Mesothelial cell of epicardium (in vitro differentiated cells): ENCODE measurements at places on chromosomes 1 and 21.
A peak's percentile ranks its signal among the peaks of the same experiment; 100 is the strongest.

DNA sequence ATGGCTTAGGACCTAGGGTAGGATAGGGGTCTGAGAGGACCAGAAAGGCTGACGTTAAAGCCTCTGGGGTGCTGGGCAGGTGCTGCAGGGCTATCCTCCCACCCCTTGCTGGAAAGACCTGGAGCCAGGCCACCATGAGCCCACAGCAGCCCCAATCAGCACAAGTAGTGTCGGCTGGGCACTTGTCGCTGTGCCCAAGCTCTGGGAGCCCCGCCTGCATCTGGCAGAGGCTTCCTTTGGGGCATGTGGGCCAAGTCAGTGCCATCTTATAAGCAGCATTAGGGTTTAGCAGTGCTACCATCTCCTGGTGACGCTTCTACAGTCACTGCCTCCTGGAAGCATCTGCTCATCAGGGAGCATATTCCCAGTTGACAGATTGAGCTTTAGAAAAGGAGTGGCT is 31.3 kb downstream of the MAN1C1 start:
- no peaks in the 10 kb centered on the region for H3K36me3 ChIP-seq
- peaks cover 2% of the 10 kb centered on the region for H3K4me1 ChIP-seq
- DNase-seq = no peak
- peaks cover 14% of the 10 kb centered on the region for H3K27me3 ChIP-seq
- no peak overlapping the region for H3K4me3 ChIP-seq

- peaks cover 15% of the 10 kb centered on the region for H3K4me1 ChIP-seq
- H3K27ac ChIP-seq = peak overlapping the region; percentile 44
- no peak overlapping the region for H3K4me3 ChIP-seq
- no peaks in the 10 kb centered on the region for H3K27me3 ChIP-seq
These were observed 20.6 kb downstream of the TRAF5 start for GRCh38 chr1:211347077-211347844.

DNA sequence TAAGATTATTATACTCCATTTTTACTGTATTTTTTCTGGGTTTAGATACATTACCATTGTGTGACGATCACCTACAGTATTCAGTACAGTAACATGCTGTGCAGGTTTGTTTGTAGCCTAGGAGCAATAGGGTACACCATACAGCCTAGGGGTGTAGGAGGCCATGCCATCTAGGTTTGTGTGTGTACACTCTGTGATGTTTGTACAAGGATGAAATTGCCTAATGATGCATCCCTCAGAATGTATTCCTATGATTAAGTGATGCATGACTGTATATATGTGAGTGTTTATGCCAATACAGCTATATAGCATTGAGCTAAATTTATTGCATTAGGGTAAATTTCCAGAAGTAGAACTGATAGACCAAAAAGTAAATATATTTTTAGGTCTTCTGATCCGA is 23.3 kb downstream of the TUFT1 start:
- DNase-seq = no peak
- no peak overlapping the region for H3K27ac ChIP-seq
- H3K36me3 ChIP-seq = peaks cover 24% of the 10 kb centered on the region
- no peak overlapping the region for H3K4me3 ChIP-seq

DNA sequence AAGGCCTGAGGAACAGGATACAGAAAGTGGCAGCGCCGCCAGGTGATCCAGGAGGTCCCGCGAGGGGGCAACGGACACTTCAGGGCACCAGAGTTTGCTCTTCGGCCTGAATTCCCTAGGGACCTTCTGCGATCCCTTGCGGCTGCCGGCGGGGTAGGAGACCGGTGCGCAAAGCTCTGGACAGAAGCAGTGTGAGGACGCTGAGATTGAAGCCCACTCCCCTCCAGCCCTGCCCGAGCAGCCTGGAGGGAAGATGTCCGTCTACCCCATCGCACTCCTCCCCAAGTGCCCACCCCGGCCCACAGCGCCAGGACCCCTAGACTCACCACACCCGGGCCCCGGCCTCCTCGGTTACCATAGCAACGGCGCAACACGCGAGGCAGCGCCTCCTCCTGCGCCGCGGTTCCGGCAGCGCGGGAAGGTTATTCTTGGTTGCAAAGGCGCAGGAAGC is at the start of gene ANKRD45:
Gene ANKRD45 (minus strand): TSS at position 361 of the 451 bp plus-strand sequence. CDS start 10,433 bp downstream, outside the sequence.
- peaks cover 15% of the 10 kb centered on the region for H3K27me3 ChIP-seq
- DNase-seq = no peak
- no peak within 1 kb of the TSS for H3K27ac ChIP-seq
- H3K4me1 ChIP-seq = no peaks in the 10 kb centered on the region

GRCh38 chr1:55816456-55817426 is 601.6 kb upstream of the USP24 start:
- no peak for DNase-seq
- no peaks in the 10 kb centered on the region for H3K27me3 ChIP-seq
- peak overlapping the region; percentile 50 for H3K27ac ChIP-seq
- no peaks in the 10 kb centered on the region for H3K36me3 ChIP-seq

- H3K36me3 ChIP-seq = no peaks in the 10 kb centered on the region
- peak overlapping the region; percentile 52 for H3K27ac ChIP-seq
- H3K4me1 ChIP-seq = peaks cover 43% of the 10 kb centered on the region
- DNase-seq = no peak
- no peak overlapping the region for H3K4me3 ChIP-seq
- no peaks in the 10 kb centered on the region for H3K27me3 ChIP-seq
These were observed 83.0 kb downstream of the MAN1C1 start for GRCh38 chr1:25699500-25700143.

DNA sequence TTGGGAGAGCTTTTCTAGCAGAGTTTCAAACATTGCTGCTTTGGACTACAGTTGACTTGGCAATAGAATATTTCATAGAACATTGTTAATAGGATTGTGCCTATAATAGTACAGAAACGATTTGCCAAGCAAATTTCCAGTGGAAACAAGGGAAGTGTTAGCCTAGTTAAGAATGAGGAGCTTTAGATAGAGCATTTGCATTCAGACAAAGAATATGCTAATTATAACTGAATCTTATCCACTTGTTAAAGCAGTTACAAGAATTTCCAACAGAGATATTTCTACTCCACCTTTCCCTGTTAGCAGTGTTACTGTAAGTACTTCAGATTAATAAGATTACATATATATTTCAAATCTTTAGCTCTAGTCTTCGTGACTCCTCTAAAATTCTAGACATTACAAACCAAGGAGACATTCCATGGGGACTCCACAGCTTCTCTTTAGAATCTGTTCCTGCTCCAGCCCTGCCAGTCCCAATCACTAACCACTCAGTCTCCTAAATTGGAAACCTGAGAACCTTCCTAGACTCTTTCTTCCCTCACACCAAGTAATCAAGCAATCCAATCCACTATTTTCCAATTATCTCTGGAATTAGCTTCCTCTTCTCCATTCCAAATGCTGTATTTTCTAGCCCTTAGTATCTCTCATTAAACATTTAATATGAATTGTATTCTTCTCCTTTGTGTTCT is 141.8 kb upstream of the PBX1 start:
- H3K4me3 ChIP-seq = no peak overlapping the region
- no peaks in the 10 kb centered on the region for H3K27me3 ChIP-seq
- no peak overlapping the region for H3K27ac ChIP-seq
- no peak for DNase-seq

- H3K27ac ChIP-seq = no peak overlapping the region
- H3K27me3 ChIP-seq = no peaks in the 10 kb centered on the region
- H3K4me1 ChIP-seq = peaks cover 8% of the 10 kb centered on the region
- DNase-seq = no peak
These were observed 39.6 kb downstream of the KIF1B start for GRCh38 chr1:10249808-10250457.

- DNase-seq = no peak
- no peaks in the 10 kb centered on the region for H3K36me3 ChIP-seq
- H3K27me3 ChIP-seq = peaks cover 4% of the 10 kb centered on the region
- H3K27ac ChIP-seq = no peak overlapping the region
- no peaks in the 10 kb centered on the region for H3K4me1 ChIP-seq
- no peak overlapping the region for H3K4me3 ChIP-seq
These were observed 9.3 kb upstream of the DPYD start for GRCh38 chr1:97929874-97930851.

- peaks cover 47% of the 10 kb centered on the region for H3K4me1 ChIP-seq
- H3K27ac ChIP-seq = no peak overlapping the region
- H3K27me3 ChIP-seq = no peaks in the 10 kb centered on the region
- no peak overlapping the region for H3K4me3 ChIP-seq
- no peak for DNase-seq
These were observed 38.0 kb downstream of the PRRX1 start for GRCh38 chr1:170701962-170702361.

DNA sequence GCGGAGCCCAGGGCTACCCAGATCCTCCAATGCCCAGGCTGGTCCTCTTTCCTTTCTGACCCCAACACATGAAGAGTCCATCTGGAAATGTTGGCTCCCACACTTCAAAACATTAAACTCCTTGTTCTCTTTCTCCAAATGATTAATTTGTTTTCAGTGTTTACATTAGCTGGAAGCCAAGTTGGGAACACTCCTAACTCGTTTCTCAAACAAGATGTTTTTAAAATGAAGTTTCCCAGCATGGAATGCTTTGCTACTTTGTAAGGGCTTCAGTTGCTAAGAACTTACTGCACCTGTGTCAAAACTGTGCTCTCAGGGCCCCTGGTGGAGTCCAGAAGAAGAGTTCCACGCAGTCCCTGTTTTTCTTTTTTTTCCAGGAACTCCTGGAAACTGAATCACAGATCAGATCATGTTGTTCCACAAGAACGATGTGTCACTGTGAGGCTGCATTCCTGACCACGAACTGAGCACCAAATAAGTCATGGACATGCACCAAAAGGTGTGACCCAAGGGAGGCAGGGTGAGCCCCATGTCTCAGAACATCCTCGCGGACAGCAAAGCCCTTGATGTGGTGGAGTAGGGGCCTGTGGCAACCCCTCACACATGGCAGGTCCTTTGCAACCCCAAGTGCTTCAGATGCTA is 257.3 kb downstream of the KCNJ6 start:
- no peaks in the 10 kb centered on the region for H3K36me3 ChIP-seq
- peaks cover 15% of the 10 kb centered on the region for H3K27me3 ChIP-seq
- H3K4me1 ChIP-seq = peaks cover 19% of the 10 kb centered on the region
- no peak overlapping the region for H3K4me3 ChIP-seq
- H3K27ac ChIP-seq = peak overlapping the region; percentile 48

DNA sequence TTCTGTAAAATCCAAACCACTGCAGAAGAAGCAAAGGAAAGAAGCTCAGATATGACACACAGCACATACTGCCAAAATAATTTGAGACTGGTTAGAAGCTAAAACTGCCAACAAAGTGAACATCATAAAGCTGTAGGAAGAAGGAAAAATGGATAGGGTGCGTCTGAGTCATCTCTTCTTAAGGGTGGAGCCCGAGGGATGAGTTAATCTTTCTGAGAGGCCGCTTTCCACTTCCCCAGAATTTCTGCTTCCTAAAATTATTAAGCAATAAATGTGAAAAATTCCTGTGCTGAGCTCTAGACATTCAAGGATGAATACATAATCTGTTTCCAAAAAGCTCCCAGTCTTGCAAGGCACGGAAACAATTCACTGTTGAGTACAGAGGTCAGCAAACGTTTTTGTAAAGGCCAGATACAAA is 20.1 kb downstream of the PPT1 start:
- H3K4me3 ChIP-seq = no peak overlapping the region
- H3K4me1 ChIP-seq = no peaks in the 10 kb centered on the region
- peaks cover 32% of the 10 kb centered on the region for H3K36me3 ChIP-seq
- DNase-seq = no peak
- no peaks in the 10 kb centered on the region for H3K27me3 ChIP-seq

DNA sequence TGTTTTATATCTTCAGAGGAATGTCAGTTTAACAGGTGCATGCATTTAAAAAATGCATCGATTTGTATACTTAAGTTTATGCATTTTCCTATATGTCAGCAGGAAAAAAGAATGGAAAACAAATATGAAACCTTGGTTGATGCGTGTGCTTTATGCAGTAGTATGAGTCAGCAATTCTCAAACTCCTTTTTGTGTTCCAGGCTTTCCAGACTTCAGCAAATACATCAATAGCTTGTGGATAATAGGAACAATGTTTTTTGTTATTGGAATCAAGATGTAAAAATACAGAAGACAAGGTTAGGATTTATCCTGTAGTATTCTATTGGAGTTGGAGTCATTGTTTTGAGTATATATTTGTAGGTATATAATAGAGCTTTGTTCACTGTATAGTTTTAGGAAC is 45.2 kb downstream of the CHODL start:
- H3K27me3 ChIP-seq = peaks cover 15% of the 10 kb centered on the region
- H3K4me3 ChIP-seq = no peak overlapping the region
- no peak for DNase-seq
- peaks cover 2% of the 10 kb centered on the region for H3K4me1 ChIP-seq
- no peaks in the 10 kb centered on the region for H3K36me3 ChIP-seq

GRCh38 chr1:153505576-153505975 is 30.2 kb downstream of the S100A6 start:
- no peaks in the 10 kb centered on the region for H3K36me3 ChIP-seq
- DNase-seq = no peak
- H3K4me1 ChIP-seq = peaks cover 18% of the 10 kb centered on the region
- H3K27me3 ChIP-seq = no peaks in the 10 kb centered on the region
- no peak overlapping the region for H3K4me3 ChIP-seq

GRCh38 chr1:15858672-15859372 is 11.3 kb downstream of the SPEN start:
- H3K36me3 ChIP-seq = no peaks in the 10 kb centered on the region
- DNase-seq = no peak
- H3K4me1 ChIP-seq = no peaks in the 10 kb centered on the region
- H3K4me3 ChIP-seq = no peak overlapping the region

DNA sequence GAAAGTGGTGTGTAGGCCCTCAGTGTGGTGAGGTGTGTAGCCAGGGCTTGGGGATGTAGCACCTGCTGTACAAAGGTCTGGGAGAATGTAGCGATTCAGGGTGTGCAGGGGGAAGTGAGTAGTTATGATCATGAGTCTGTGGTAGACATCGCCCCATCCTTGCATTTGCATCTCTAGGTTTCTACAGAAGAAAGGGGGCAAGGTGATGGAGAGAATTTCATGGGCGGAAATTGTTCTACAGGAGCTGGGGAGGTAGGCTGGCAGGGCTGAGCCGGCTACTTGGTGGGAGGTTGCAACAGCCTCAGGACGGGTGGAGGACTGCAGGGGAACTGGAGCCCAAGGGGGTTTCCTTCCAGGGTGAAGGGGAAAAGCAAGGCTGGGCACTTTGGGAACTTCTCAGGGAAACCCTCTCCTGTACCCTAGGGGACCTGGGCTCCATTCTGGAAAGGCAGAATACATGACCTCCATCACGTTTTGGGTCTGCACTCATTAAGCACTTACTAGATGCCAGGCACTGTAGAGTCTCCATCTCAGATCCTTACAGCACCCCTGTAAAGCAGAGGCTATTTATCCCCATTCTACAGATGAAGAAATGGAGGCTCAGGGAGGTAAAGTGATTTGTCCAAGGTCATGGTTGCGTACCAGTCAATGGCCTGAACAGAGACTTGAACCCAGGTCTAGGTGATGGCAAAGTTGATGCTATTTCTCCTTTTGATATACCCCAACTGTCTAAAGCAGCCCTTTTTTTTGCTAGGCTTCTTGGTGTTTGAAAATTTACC is 14.5 kb upstream of the TNFRSF1B start:
- DNase-seq = no peak
- H3K4me3 ChIP-seq = no peak overlapping the region
- no peaks in the 10 kb centered on the region for H3K27me3 ChIP-seq
- peaks cover 7% of the 10 kb centered on the region for H3K4me1 ChIP-seq

GRCh38 chr1:150484861-150485260 is 2.4 kb upstream of the TARS2 start:
- H3K4me3 ChIP-seq = no peak overlapping the region
- no peaks in the 10 kb centered on the region for H3K27me3 ChIP-seq
- peaks cover 10% of the 10 kb centered on the region for H3K4me1 ChIP-seq
- H3K27ac ChIP-seq = no peak overlapping the region
- H3K36me3 ChIP-seq = peaks cover 7% of the 10 kb centered on the region

GRCh38 chr21:42348762-42349161 is 2.0 kb downstream of the TFF2 start:
- no peak overlapping the region for H3K4me3 ChIP-seq
- no peaks in the 10 kb centered on the region for H3K36me3 ChIP-seq
- H3K27ac ChIP-seq = no peak overlapping the region

- H3K4me3 ChIP-seq = no peak overlapping the region
- no peaks in the 10 kb centered on the region for H3K27me3 ChIP-seq
- H3K4me1 ChIP-seq = peaks cover 27% of the 10 kb centered on the region
- no peaks in the 10 kb centered on the region for H3K36me3 ChIP-seq
- no peak for DNase-seq
These were observed 601.0 kb downstream of the NUF2 start for GRCh38 chr1:163922743-163923201.
